ENCODE measurements at places on chromosomes 2 and 18.

- DNase-seq: no peak
These were observed 103.7 kb downstream of the BIN1 start for GRCh38 chr2:127003070-127003800.

DNA sequence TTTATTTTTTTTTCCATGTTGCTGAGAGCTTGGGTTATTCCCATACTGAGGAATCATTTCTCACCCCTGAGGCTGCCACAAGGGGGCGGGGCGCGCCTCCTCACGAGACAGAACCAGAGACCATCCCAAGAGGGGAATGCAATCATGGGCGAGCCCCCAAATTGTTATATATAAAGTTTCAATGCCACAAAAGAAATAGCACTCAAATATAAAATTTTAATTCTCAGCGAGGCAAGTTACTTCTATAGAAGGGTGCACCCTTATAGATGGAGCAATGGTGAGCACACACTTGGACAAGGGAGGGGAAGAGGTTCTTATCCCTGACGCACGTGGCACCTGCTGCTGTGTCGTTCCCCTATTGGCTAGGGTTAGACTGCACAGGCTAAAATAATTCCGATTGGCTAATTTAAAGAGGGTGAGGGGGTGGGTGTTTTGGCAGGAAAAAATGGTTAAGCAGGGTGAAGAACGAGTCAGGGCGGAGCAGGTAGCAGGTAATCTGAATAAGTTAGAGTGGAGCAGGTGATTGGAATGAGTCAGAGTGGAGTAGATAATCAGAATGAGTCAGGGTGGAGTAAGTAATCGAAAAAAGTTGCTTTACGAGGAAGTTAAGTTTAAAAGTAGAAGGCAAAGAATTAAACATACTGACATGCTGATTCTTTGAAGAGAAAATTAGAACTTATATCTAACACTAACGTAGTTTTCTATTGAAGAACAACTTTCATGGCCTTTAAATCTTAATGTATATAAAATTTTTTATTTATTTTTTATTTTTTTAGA lies 177.5 kb downstream of the MTCL1 start:
- DNase-seq: no peak

DNA sequence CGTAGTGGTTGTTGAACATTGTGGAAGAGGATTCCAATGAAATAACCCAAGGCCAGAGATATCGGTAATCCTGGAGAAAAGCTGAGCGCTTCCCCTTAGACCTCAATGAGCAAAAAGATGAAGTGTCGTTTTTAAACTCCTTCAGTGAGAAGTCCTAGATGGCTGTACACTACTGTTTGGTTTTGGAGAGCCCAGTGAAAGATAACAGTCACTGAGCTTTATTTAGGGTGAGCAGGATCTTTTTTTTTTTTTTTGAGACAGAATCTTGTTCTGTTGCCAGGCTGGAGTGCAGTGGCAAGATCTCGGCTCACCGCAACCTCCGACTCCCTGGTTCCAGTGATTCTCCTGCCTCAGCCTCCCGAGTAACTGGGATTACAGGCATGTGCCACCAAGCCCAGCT lies 24.2 kb downstream of the LRRC30 start:
- DNase-seq: no peak

- no peak for DNase-seq
These were observed 172.4 kb downstream of the MAP2 start for GRCh38 chr2:209596262-209596661.

DNA sequence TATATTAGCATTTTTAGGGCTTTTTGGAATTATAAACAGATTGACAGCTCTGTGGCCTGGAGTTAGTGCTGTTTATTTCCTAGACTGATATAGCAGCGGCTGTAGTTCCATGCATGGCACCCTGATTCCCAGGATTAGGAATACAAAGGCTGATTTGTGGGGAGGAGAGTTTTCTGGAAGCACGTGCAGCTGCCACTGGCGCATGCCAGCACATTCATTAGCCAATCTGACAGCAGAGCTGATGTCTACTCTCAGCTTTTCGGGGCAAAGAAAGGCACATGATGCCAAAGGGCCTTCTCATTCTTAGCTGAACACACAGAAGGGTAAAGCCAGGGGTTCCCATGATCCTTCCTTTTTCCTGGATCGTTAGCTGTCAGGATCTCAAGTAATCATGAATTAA lies 45.7 kb upstream of the RAPH1 start:
- DNase-seq: no peak

DNA sequence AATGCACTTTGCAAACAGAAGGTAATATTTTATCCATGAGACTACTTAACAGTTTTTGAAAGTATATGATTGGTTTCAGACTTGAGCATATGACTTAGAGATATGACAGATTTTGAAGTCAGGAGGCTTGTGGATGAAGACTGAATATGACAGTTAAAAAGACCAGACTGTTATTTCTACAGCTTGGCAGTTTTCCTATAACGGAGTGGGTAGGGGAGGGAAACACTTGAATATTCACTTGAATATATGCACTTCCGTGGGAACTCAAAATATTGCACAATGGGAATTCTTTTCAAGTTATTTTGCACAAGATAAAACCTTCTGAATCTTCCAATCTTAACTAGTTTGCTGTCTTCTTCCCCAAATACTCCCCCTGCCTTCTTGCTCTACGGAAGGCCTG lies 64.6 kb upstream of the ACKR3 start:
- DNase-seq: no peak

DNA sequence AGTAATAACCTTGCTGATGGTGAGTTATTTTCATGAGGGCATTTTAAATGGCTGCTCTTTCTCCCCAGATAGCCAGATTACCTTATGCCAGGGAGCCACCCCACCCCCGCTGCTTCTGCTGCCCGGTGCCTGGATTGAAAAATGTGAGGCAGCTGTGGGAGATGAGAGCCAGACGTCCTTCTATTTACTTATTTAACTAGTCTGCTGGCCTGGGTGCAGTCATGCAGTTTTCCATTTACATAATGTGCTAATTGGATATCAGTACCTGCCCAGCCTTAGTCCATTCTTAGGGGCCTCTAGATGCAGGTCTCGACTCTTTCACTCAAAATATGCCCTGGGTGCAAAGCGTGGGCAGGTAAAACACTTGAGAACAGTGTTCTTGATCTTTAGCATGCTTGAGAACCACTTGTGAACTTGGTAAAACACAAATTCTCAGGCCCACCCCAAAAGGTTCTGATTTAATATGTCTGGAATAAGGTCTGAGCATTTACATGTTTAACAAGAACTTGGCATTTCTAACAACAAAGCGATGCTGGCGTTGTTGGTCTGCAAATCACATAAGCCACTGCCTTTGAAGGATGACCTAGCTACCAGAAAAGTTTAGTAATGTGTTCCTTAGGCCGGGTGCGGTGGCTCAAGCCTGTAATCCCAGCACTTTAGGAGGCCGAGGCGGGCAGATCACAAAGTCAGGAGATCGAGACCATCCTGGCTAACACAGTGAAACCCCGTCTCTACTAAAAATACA lies 154.3 kb downstream of the NRP2 start:
- DNase-seq: no peak

GRCh38 chr2:226411727-226412360 lies 387.8 kb downstream of the IRS1 start:
- DNase-seq: no peak

GRCh38 chr2:233241803-233242202 lies 9.7 kb upstream of the ATG16L1 start:
- DNase-seq: no peak

DNA sequence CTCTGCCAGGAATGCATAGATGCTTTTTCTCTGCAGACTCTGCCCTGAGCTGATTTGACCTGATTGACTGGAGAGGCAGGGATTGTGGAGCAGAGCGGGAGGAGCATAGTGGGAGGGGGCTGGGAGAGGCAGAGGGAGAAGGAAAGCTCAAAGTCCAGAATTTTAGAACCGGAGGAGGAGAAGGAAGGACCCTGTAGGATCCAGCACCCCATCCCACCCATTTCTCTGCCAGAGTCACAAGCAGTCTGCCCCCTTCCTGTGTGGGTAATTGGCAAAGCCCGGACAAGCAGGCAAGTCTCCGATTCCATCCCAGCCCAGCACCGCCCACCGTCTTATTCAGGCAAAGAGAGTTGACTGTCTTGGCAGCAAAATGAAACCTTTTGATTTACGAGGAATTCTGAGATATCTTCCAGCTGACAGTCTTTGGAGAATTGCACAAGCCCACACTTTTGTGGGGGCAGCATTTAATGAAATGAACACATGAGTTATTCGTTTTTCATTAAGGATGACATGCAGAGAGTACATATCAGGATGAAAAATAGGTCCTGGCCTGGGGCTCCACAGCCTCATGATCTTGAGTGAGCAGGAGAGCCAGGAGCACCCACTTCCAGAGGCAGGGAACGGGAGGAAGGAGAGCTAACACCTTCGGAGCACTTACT lies 103.1 kb downstream of the MCFD2 start:
- DNase-seq: no peak

GRCh38 chr18:24238387-24238786 lies 99.5 kb downstream of the CABYR start:
- no peak for DNase-seq

- DNase-seq: no peak
These were observed 186.8 kb upstream of the RAB12 start for GRCh38 chr18:8422391-8422790.

- DNase-seq: no peak
These were observed 49.7 kb downstream of the STK25 start for GRCh38 chr2:241458687-241459086.

DNA sequence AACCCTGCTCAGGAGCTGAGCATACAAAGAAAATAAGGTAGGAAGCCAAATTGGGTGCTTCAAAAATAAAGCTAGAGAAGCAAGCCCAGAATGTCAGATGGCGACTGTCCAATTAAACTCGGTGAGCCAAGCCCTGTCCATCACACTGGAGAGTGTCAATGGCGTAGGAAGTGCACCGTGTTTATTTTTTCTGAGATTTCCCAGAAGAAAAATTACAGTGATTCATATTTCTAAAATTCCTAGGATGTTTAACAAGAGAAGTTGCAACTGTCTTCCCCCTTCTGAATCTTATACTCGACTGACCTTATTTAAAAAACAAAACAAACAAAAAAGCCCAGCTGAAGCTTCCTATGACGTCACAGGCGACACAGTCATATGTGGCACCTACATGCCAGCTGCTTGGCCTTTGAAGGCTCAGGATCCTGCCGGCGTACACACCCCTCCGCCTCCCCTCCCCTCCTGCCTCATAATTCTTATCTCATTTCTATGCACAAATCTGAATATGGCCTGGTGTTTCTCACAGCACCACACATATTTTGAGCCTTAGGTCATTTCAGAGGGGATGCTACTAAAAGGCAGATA lies 60.8 kb downstream of the MBP start:
- no peak for DNase-seq

DNA sequence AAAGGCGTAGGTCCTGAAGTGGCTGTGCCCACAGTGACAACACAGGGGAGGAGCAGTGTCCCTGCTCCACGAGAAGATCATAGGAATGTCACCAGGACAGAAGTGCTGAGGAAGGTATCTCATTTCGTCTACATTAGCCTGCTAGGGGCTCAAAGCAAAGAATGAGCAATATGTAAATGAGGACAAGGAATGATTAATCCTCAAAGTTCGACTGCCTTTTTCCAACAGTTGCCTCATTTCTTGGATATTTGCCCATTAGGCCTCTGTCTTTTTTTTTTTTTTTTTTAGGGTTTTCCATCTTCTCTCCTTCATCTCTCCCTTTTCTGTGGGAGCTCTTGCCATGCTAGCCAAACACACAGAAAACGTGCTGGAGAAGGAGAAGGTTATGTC lies 105.2 kb upstream of the ARHGAP28 start:
- DNase-seq: no peak

DNA sequence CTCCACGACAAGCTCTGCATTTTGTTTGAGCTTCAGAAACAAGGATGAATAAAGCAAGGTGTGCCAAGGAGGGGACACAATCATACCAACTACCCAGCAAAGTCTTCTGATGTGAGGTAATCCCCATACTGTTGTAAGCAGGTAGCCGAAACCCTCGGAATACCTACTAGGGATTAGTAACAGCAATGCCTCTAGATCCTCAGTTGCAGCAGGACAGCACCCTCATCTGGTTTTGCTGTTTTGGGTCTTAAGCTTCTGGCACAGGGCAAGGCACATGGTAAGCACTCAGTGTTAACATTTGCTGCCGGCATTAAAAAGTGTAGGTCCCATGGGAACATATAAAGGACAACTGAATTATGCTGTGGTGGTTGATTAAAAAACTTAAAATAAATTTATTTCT lies 16.0 kb upstream of the LINC00305 start:
- no peak for DNase-seq

- no peak for DNase-seq
These were observed 81.0 kb upstream of the PMAIP1 start for GRCh38 chr18:59818769-59819168.

- DNase-seq: no peak
These were observed 1547.1 kb upstream of the PIK3C3 start for GRCh38 chr18:40407909-40408308.

- DNase-seq: no peak
These were observed 10.9 kb downstream of the NHEJ1 start for GRCh38 chr2:219149667-219150066.

GRCh38 chr2:198100346-198100745 lies 296.0 kb downstream of the PLCL1 start:
- no peak for DNase-seq

DNA sequence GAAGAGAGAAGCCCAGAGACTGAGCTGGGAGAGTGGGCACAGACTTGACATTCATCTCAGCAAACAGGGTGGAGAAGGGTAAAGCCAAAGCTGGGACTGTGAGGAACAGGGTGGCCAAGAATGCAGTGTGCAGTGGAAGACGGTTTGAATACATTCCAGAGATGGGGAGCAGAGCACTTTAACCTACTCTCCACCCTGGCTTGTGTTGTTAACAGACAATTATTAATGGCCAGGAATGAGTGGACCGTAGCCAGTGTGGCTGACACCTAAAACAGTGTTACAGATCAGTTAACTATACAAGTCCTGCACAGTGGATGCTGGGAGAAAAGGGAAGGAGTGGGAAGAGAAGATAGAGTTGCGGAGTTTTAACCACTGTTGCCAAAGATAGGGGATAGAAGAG lies 7.4 kb upstream of the NAB1 start:
- DNase-seq: no peak

DNA sequence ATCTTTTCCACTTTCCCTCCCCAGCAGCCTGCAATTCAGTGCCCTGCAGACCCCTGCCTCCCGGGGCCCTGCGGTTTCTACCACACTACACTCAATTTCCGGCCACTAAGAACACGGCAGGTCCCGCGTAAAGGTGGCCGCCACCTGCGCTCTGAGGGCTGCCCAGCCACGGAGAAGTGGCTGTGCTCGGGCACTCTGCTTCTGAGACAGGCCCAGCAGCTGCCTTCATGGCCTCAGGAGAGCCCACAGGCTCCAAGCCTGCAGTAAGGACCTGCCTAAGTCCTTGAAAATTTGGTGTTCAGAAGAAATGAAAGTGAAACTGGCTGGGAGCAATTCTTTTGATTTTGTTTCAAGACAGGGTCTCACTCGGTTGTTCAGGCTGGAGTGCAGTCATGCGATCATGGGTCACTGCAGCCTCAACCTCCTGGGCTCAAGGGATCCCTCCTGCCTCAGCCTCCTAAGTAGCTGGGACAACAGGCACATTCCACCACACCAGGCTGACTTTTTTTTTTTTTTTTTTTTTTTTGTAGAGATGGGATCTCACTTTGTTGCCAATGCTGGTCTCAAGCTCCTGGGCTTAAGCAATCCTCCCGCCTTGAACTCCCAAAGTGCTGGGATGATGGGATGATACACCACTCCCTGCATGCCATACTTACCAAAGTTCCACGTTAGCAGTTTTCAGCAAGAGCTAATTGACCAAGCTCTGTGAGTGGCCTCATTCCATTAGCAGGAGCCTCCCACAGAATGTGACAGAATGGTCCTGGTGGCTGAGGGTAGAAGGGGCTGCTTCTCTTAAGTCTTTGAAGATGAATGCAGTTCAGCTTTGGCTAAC lies 14.6 kb upstream of the ALPP start:
- no peak for DNase-seq

- no peak for DNase-seq
These were observed 679 bp downstream of the RNF144A start for GRCh38 chr2:6917761-6918421.

GRCh38 chr18:32669549-32670165 lies 103.2 kb downstream of the KLHL14 start:
- no peak for DNase-seq
